ENCODE measurements at places on chromosomes 3 and 15.

- DNase-seq, result peak; percentile 74
These were observed 5.3 kb upstream of the TRA2B start for GRCh38 chr3:185942907-185943759.

DNA sequence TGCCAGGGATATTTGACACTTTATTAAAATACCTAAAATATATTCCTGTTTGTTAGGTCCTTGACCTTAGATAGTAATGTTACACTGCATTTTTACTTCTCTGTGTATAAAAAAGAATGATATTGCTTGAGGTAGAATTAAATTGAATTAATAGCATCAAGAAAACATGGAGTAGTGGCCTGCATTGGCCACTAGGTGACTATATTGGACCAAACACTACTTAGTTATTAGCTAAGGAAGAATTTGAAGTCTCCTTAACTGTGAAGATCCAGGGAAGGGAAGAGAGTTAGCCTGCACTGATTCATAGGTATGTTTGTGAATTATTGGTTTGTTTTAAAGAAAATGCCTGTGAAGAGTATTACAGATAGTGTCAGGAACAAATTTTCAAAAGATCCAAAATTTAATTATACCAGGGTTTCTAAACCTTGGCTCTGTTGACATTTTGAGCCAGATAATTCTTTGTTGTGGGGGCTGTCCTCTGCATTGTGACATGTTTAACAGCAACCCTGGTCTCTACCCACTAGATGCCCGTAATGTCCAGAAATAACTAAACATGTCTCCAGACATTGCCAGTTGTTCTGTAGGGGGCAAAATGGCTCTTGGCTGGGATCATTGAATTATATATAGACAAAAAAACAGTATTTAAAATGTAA, 103.6 kb upstream of the THSD4 start:
- DNase-seq, result no peak

GRCh38 chr3:111856501-111856900, 2.6 kb upstream of the PHLDB2 start:
- no peak for DNase-seq

DNA sequence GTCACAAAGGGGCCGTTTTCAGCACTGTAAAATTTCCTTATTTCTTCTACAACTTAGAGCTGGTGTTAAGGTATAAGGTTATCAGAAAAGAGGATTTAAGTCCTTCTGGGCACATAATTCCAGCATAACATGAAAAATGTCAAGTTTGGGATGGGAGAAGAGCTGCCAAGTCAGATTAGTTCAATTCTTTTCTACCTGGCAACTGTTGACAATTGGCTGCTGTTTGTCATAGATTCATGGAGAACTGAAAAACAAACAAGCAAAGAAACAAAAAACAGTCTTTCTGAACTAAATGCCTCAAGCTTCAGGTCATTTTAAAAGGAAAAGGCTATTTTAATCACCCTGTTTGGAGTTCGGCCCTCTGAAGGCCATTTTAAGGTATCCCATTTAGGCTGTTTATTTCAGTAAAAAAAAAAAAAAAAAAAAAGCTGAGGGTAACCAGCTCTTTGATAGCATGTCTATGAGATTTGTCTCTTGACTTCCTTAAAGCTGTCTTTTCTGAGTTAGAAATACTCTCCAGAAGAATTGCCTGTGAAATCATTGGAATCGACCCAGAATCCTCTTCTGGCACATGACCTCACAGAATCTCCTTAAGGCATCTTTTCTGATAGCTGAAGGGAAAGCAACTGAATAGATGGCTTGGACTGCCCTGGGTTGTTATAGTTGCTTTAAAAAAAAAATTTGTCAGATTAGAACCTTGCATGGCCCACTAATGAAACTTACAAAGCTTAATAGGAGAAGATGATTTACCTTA, 173.3 kb downstream of the SEMA6D start:
- DNase-seq, result no peak

- DNase-seq, result no peak
These were observed 570.2 kb downstream of the NTRK3 start for GRCh38 chr15:87686339-87686738.

DNA sequence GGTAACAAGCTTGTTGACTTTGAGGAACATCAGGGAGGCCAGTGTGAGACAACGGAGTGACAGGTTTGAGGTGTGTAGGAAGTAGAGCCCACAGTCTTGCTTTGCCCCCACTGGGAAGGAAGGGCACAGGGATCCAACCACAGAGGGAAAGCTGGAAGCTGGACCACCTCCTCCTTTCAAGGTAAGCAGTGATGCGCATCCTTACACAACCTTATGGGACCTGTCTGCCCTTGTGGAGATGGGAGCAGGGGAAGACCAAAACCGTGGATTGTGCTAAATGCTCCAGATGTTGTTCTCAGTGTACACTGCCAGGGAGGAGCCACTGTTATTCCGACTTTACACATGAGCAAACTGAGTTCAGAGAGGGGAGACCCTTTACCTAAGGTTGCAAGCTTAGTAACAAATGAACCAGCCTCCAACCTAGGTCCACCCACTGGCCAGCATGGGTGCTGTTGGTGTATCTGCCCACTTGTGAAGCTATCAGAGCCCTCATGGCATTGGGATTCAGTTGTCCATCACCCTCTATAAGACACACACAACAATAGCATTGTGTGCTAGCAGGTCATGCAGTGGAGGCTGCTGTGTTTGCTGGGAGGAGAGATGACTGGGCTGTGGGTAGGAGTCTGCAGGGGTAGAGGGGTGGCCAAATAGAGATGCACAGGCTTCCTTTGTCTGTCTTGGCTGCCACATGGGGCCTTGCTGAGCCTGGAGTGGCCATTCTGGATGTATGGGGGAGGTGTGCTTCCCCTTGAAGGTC, 586 bp upstream of the LSMEM2 start:
- DNase-seq, result no peak

GRCh38 chr3:45241206-45241605, 15.1 kb upstream of the TMEM158 start:
- DNase-seq, result no peak

GRCh38 chr3:46544771-46545503, 21.2 kb downstream of the LRRC2 start:
- DNase-seq, result no peak

GRCh38 chr3:134087060-134087974, 57.6 kb upstream of the SLCO2A1 start:
- no peak for DNase-seq

GRCh38 chr3:78857494-78858111, 910.2 kb downstream of the ROBO1 start:
- DNase-seq, result no peak

GRCh38 chr3:26365706-26366105, 256.9 kb upstream of the LRRC3B start:
- no peak for DNase-seq

GRCh38 chr15:35376707-35377106, 169.3 kb downstream of the DPH6 start:
- DNase-seq, result no peak

- DNase-seq, result no peak
These were observed 2.4 kb upstream of the ADGRG7 start for GRCh38 chr3:100606894-100607512.

DNA sequence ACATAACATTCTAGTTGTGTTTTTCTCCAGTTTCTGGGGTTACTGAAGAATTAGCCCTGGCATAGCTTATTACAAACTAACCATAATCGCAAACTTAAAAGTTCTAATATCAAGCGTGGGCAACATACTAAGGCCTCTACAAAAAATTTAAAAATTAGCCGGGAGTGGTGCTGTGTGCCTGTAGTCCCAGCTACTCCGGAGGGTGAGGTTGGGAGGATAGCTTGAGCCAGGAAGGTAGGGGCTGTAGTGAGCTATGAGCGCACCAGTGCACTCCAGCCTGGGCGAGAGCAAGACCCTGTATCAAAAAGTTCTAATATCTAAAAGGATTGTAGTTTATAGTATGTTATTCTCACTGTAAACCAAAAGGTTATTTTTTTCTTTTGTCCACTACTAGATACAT, 1.1 kb downstream of the OIP5 start:
- DNase-seq, result no peak

DNA sequence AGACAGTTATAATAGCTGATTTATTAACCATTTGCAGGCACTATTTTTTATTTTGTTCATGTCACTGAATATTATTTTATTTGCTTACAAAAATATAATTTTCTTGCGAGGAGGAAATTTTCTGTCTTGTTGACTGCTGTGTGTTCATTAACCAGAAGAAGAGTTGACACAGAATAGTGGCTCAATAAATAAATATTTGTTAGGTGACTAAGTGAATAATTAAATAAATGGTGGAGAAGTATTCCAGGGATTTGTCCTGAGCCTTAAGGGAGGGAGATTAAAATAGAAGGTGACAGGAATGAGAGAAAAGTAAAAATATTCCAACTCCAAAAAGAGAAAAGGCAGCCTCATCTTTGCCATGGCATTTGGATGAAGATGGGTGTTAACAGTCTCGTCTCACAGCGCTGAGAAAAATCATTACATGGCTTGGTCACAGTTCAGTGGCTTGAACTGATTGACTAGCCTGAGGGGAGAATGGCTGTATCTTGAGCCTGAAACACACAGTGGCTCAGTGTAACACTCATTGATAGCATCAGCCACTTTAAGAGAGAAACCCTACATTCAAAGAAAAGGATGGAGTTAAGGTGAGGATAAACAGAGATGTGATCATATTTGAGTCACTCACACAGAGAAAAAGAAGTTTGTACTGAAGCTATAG, 449.9 kb upstream of the NAALADL2 start:
- no peak for DNase-seq

- no peak for DNase-seq
These were observed 15.4 kb downstream of the TGM5 start for GRCh38 chr15:43251185-43251870.

DNA sequence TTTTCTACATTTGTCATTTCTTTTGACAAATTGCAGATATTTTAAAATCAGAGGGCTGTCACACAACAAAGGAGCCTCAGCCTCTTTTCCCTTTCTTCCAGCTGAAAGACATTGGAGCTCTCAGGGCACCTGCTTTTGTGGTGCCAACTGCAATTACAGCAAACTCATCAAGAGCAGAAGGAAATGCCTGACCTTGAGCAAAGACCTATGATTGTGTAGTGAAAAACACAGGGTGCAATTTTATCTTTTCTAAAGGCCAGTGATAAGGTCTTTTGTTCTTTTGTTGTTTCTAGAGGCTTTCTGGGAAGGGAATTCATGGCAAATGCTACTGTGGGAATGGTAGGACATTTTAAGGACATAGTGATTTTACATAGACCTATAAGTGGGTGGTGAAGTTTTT, 214.3 kb downstream of the OXSM start:
- no peak for DNase-seq

DNA sequence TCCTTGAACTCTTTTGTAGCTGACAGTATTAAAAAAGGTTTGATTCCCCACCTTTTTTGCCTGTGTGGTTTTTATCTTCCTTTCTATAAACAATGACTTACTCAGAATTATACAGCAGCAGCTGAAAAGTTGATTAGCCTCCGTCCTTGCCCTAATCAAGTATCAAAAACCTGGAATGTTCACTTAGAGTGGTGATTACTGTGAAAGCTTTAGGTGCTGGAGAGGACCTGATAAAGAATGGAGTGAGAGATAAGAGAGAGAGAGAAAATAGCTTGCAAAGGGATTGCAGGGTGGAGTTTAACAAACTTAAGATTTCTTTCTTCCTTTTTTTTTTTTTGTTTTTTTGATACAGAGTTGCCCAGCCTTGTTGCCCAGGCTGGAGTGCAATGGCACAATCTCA, 6.7 kb downstream of the CGNL1 start:
- no peak for DNase-seq

- DNase-seq, result no peak
These were observed 19.4 kb upstream of the STARD5 start for GRCh38 chr15:81343371-81343770.

- DNase-seq, result no peak
These were observed 22.8 kb downstream of the BCL2A1 start for GRCh38 chr15:79948095-79948695.

DNA sequence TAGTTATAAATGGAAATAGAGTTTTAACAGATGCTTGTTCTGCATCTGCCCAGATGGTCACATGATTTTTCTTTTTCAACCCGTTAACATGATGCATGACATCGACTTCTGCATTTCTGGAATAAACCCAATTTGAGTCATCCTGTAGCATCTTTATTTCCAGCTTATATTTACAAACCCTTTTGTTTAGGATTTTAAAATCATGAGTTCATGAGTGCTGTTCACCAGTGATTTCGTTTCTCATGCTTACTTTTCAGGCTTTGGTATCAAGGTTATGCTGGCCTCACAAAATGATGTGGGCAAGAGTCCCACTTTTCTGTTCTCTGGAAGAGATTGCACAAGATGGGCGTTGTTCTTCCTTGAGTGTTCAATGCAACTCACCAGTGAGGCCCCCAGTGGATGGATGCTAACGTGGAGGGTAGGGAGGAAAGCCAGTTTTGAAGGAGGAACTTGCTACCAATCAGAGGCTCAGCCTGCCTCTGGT, 5.2 kb downstream of the HRH1 start:
- DNase-seq, result no peak

GRCh38 chr3:23921052-23921511, 4.2 kb downstream of the RPL15 start:
- DNase-seq, result no peak

DNA sequence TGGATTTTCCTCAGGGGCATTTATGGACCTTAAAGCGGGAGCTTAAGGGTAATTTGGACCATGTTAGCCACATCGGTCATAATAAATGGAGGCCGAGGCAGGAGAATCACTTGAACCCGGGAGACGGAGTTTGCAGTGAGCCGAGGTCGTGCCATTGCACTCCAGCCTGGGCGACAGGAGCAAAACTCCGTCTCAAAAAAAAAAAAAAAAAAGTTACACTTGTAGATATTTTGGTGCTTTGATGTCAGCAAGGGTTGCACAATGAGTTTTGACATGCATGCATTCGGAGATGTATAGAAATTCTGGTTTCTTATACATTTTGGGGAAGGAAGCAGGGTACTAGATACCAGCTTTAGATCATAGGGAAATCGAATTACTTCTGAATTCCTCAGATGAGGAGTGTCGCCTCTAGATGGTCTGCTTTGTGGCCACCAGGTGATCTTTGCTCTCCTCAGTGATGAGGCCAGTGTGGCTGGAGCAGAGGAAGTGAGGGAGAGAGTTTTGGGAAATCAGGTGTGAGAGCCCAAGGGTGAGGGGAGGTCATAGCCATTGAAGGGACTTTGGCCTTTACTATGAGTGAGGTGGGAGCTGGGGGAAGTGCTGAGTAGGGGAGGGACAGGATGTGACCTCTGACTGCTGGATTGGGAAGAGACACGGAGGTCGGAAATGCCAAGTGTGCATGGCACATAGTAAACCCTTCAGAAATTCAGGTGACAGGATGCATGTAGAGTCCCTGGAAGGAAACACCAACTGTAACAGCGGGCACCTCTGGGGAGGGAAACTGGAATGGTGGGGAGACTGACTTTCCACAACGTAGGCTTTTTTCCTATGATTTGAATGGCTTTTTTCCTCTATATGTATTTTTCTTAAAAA, 8.4 kb upstream of the RBSN start:
- no peak for DNase-seq
